ENCODE measurements at places on chromosomes 6 and 20.

GRCh38 chr6:25535632-25536225, 116.3 kb upstream of the SCGN start:
- no peak for DNase-seq

DNA sequence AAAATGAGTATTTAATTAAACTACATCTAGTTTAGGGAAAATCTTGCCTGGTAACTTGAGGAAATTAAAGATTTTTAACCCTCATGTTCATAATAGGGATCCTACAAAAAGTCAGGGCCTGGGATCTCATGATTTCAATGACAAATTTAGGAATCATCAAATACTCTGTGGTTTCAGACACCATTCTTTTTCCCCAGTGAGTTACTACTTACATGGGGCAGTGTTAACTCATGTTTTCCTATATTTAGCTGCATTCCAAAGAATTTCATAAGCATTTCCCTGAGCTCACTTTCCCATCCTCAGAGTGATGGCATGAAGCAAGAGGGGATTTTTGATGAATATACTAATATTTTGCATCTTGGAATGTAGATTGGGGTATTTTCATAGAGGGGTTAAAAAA, 321.7 kb downstream of the CENPW start:
- DNase-seq = no peak

DNA sequence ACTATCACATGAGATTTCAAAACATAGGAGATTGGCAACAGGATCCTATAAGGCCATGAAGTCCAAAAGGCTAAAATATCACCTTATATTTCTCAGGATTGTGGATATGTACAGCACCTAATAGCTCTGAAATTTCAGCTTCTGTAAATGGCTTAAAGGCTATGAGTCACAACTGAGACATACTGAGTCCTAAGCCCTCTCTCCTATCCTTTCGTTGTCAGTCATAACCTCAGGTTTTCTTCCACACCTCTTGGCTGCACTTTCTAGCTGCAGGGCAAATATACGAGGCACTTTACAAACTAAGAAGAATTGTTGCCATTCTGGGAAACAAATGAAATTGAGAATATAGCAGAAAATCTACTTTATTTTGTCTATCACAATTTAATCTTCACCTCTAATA, 969.9 kb upstream of the EPHA7 start:
- no peak for DNase-seq

DNA sequence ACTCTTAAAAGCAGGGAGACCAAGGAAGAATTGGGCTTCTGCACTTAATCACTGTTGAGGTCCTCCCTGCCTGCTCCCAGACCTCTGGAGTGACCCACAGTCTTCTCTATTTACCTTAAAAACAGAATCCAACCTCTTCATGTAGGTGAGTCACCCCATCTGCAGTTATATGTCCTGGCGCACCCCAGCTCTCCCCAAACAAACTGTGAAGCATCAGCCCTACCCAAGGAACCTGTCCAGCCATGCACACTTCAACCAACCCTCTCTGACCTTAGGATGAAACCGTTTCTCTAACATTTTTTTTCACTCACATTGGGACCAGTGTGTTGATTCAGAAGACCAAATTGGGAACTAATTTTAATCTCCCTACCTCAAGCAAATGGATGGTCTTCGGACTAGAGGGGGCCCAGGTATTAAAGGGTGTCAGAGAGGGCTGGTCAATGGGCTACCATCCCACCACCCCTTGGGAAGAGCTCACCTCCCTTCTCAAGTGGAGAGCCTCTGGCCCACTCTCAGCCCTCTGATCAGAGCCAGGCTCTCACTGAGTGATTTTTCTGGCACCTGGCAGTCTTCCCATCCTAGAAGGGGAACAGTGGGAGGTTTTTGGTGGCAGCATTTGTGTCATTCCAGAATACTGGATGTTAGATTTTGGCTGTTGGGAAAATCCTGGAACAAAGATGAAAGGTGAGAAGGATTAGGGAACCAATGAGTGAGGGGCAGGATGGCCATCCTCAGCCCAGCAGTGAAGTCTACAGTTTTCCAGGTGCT, 203.6 kb downstream of the LRFN2 start:
- no peak for DNase-seq

DNA sequence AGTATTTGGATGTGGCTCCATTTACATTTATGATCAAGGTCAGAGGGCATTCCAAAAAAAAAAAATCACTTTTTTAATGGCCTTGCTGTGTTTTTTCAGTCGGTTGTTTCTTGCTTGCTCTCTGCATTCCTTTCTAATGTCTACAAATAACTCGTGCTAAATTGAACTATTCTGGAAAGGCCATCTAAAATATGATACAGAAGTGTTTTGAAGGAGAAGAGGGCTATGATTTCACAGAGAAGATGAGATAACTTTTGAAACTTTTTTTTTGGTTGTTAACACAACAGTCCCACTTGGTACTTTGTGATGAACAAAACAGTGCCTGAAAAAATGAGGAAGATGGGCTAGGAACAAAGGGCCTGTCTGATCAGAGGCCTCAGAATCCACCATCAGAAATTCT, 156.1 kb upstream of the SMLR1 start:
- DNase-seq = no peak

DNA sequence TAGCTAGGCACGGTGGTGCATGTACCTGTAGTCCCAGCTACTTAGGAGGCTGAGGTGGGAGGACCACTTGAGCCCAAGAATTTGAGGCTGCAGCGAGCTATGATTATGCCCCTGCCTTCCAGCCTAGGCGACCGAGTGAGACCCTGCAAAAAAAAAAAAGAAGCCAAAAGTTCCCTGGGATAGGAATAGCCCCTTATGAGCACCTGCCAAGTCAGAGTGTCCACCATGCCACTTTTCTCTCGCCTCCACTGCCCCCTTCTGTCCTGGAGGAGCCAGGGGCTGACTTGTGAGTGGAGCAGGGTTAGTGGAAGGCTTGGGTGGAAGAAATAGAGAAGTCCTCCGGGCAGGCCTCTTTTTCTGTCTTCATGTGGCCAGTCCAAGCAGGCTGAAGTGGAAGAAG, 12.1 kb upstream of the DDX27 start:
- no peak for DNase-seq

- DNase-seq = no peak
Observed at GRCh38 chr6:151290877-151291721, 51.3 kb downstream of the AKAP12 start.

GRCh38 chr6:61809004-61809595, 476.9 kb downstream of the KHDRBS2 start:
- DNase-seq = no peak

DNA sequence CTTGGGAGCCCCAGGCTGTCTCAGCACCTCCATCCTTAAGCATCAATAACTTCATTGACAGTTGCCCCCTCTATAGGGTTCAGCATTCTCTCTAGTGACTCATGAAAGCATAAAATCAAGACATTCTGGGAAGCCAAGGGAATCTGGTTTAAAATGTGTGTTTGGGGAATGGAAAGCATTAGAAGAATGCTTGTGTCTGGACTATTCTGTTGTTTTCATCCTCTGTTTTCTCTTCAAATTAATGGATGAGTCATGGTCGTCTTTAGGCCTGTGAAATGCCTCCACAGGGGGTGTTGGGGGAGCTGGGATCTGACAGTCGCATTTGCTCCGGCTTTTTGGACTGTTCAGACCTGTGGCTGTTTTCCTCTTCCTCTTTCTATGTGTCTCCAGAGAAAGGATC, 279.7 kb downstream of the CDC5L start:
- no peak for DNase-seq

DNA sequence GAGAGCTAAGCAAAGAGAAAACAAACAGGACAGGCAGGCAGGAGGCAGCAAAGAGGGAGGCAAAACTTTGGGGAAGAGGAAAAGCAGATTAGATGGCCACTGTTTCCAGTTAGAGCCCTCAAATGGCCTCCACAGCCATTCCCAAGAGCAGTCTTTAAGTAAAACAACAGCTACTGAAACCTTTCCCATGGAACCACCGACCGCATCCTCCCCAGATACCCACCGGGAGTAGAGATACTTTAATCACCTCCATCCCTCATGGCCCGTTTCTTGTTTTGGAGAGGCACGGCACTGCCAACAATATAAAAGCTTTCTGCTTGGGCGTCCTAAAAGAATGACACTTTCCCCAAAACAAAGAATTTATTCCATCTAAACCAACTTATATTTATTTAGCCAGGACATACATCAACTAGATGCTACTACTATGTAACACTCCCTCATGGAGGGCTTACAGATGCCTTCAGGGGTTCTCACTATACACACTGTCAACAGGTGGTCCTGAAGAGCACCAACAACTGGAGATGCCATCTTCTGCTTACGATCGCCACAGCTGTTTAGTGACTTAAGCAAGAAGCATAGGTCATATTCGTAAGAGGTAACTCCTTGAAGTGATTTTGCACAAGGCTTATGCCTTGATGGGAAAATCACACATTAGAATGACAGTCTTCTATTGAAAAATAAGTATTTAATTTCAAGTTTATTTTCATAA, 43.4 kb downstream of the CNKSR3 start:
- no peak for DNase-seq

DNA sequence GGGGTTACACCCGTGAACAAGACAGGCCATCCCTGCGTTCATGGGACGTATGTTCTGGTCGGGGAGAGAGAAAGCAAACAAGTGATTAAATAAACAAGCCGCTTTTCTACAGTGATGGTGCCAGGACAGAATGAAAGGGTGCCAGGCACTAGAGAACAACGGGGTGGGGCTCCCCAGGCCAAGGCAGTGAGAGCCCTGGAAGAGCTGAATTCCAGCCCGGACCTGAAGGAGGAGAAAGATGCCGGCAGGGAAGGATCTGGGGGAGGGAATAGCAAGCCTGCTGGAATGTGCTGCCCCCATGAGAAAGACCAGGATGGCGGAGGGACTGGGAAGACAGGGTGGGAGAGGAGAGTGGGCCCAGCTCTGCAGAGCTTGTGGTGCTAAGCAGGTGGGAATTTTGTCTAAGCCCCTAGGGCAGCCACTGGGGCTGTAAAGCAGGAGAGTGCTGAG, 7.5 kb downstream of the SNAI1 start:
- no peak for DNase-seq

- no peak for DNase-seq
Observed at GRCh38 chr20:15555913-15556312, 1017.3 kb downstream of the KIF16B start.

- no peak for DNase-seq
Observed at GRCh38 chr6:152727507-152727906, 23.1 kb upstream of the VIP start.

- DNase-seq = no peak
Observed at GRCh38 chr20:43323592-43323991, 133.9 kb upstream of the PTPRT start.

DNA sequence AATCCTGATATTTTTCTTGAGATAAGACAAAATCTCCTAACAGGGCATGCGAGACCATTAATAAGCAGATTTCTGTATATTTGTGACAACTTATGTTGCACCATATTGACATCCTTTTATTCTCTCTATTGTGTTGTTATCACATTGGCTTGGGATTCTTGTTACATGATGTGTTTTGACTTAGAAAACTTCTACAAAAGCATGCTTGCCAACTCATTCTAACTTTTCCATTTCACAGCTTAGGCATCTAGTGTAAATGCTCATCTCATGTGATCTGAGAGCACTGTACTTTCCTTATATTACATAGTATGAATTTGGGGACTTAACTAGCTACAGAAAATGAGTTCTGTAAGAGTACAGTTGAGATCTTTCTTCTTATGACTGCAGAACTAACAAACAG, 1040.7 kb upstream of the ADGRB3 start:
- DNase-seq = no peak

DNA sequence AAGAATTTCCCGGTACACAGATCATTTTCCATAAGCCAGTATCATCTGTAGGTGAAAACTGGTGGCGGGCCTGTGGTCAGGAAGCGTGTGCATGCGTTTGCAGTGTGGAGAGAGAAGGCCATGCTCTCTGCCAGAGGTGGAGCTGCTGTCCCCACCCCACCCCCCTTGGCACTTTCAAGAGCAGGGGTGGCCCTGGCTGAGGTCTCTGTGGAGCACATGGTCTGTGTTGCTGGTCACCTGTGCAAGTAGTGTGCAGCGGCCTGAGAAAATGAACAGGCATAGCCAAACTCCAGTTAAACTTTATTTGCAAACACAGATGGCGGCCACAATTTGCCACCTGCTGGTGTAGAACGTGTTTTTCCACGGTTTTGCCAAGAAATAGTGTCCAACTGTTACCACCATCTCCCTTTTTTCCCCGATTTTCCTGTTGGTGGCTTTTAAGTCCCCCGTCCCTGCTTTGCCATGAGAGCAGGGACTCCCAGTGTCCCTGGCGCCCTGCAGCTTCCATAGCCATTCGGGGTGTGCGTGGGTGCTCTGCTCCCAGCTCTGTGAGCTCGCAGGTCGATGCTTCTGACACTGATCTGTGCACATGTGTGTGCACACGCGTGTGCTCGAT, 2.5 kb downstream of the ADRM1 start:
- DNase-seq = no peak

DNA sequence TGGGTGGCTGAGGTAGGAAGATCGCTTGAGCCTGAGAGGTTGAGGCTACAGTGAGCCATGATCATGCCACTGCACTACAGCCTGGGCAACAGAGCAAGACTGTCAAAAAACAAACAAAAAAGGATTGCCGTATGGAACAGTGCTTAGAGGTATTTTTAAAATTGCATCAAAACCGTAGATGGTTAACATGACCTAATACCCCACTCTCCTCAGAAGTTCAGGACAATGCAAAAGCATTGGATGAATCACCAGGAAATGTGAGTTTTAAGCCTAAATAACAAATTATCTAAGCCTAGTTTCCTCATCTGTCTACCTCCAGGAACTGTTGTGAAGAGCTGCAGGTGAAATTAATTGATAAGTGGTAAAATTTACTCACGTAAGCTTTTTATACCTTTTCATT, 123.8 kb upstream of the ID4 start:
- DNase-seq = no peak

GRCh38 chr20:3371754-3372153, 35.7 kb downstream of the DNAAF9 start:
- no peak for DNase-seq

GRCh38 chr6:23339268-23339667, 769.9 kb downstream of the HDGFL1 start:
- DNase-seq = no peak

GRCh38 chr20:52103335-52103912, 88.2 kb downstream of the ZFP64 start:
- no peak for DNase-seq

DNA sequence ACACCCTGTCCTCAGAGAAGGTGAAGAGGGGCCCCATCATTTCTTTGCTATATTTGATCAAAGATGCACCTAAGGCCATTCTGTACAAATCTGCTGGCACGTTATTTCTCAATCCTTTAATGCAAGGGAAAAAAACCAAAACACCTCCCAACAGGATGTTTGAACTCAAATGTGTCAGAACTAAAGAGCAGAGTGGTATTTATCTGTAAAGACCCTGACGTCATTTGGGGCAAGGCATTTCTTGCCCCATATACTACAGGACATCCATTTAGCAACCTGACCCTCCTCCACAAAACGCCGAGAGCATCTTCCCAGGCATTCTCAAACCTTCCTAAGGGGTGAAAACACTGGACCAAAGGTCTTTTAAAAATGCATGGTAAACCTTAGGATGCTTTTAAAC, 50.8 kb downstream of the ZMYND8 start:
- DNase-seq = no peak
